ENCODE measurements at places on chromosomes 16 and 17.

- no peak for DNase-seq
These were observed 531.4 kb downstream of the CDH11 start for GRCh38 chr16:64590513-64590912.

DNA sequence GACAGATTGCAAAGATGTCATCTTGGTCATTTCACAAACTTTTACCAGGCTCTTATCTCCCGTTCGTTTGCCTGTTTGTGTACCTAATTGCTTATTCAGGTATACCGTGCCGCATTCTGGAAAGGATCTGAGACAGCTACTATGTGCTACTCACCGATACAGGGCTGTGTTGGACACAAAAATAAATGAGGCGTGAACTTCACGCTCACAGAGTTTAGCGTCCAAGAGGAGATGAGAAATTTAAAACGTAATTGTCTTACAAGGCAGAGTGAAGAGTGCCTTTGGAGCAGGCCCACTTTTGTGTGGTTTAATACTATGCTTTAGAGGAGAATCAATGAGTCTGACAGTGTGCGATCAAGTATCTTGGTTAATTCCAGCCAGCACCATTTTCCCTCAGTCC lies 26.7 kb downstream of the MAF start:
- no peak for DNase-seq

DNA sequence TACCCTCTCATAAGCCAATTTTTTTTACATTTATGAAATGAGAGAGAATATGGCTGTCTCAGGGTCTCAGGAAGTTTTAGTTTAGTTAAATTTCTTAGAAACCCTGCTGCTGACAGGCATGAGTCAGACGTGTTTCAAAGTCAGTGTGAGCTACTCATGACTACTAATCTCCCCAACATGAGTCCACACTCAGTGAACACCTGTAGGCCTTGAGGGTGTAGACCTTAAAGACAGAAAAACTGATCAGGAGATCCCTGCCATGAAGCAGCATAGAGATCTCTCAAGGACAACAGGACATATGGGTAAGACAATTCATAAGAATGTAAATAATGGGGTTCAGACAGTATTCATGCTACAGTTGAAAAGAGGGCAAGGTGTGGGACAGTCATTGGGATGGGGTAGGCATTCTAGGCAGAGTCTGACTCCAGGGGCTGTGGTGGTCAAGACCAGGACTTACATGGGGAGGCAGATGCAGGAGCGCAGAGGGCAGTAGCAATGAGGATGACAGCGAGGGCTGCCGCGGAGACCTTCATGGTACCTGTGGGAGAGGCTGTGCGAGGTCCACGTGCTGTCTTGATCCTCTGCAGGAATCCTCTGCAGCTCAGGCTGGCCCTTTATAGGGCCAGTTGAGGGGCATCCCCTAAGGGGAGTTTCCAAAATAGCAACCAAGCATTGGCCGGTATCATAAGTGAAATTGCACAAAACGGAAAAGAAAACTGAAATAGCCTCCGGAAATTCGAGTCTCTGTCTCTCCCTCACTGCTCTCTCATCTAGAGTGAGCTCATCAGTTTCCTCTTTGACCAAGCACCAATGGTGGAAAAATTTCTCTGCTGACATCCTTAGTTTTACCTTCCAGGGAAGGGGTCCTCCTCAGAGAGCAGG lies at the start of gene CCL5:
Gene CCL5, minus strand, starts transcription at position 588 of the 882 bp plus-strand sequence.
- DNase-seq: no peak

- DNase-seq: no peak
These were observed 29.2 kb downstream of the SNX20 start for GRCh38 chr16:50651835-50652438.

DNA sequence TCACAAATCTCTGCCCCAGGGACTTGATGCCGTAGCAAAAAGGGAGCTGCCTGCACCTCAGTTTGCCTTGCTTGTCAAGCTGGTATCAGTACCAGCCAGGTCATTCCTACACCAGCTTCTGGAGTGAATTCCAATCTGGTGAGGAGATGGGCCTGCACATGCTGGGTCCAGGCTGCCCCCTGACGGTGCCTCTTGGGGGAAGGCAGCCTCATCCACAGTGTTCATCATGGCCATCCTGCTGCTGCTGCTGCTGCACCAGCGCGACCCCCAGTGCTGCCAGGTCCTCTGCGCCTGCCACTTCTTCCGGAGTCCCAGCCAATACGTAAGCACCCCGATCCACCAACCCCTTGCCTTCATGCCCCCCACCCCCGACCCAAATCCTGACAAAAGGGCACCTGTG lies 8.3 kb downstream of the MRPL27 start:
- no peak for DNase-seq

DNA sequence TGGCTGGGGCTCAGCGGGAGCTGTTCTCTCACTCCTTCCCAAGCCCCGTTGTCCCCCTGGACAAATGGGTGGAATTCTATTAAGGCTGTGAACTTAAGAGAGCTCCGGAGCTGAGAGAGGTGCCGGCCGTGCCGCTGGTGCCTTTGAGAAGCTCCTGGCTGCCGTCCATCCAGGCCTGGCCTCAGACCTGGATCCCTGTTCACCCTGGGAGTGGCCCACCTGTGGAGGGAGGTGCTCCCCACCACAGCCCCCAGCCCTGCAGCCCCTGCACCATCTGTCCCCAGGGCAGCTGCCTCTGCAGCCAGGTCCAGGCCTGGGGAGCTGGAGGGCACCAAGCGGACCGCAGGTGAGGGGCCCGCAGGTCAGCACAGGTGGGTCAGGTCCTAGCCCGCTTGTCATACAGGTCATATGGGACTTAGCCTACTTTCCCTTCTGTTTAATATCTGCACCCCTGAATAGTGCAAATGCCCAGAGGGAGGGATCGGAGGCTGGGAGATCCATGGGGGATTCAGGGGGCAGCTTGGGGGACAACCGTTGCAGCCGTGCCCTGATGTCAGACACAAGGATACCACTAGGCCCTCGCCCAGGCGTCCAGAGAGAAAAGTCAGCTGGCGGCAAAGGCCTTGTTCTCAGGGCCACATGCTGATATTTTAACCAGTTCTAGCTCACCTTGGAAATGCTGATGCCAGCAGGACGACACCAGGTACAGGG lies 15.2 kb upstream of the METRNL start:
- DNase-seq: no peak

DNA sequence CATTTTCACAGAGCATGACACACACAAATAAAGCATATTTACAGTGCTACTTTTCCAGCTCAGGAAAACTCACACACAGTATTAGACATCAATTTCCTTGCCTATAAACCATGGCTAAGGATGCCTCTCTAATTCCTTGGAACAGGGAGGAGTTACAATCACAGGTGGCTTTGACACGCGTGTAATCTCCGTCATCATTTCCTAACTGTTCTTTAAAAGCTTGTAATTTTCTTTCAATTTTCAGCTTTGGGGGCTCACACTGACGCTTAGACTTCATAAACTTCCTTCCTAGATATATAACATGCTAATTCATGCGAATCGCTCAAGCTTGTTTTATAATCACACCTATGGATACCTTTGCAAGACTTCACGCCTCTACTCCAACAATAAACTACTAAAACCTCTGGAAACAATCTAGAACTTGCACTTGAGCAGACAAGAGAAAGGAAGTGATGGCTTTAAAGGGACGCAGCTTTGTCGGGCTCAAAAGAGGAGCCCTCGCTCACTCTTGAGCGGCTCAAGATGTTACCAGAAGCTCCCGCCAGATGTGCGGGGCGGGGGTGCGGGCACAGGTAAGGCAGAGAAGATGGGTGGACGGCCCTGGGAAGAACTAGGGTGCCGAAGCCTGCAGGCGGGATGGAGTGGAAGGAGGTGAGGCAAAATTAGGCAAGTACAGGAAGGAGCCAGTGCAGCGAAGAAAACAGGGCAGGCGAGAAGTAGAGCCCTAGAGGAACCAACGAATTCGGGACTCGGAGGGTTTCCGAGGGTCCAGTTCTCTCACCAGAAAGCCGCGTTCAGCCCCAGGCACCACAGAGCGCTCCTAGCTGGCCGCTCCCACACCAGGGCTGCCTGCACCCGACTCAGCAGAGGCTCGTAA lies 631 bp downstream of the RETREG3 start:
- DNase-seq: no peak

DNA sequence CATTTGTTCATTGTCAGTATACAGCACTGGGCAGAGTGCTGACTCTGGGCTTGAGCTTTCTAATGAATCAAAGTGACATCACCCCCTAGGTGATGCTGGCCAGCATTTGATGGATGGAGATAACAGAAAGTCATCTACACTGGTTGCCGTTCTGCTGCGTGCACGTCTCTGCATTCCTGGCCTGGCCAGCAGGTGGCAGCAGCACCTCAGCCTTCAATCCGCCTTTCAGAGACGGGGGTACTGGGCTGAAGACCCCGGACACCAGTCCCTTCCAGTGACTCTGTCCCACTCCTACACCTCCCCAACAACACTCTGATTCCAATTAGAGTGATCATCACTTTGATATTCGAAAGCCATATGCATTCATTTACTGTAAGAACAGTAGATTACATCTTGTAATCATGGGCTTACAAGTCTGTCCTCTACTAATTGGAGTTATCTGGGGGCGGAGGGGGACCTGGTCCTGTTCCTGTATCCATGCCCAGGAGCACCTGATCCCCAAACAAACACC lies 6.0 kb downstream of the CPSF4L start:
- peak; percentile 50 for DNase-seq

- no peak for DNase-seq
These were observed 42.4 kb upstream of the MTMR4 start for GRCh38 chr17:58556833-58557250.

- no peak for DNase-seq
These were observed 2.9 kb upstream of the DOK4 start for GRCh38 chr16:57489229-57489628.

DNA sequence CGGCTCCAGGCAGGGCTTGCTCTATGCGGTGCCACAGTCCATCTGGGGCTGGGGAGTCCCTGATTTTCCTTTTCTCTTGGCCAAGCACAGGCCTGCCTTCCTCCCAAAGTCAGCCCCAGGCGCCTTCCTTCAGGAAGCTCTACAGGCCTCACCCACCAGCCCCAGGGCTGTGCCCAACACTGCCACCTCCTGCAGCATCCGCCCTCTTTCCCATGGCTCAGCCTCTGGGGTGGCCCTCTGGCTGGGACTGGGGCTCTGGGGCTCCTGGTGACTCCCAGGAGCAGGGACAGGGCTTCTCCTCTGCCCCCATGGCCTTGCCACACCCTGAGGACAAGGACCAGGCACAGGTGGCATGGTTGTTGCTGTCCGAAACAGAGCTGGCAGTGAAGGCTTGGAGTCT lies 817 bp downstream of the ITGB4 start:
- no peak for DNase-seq

DNA sequence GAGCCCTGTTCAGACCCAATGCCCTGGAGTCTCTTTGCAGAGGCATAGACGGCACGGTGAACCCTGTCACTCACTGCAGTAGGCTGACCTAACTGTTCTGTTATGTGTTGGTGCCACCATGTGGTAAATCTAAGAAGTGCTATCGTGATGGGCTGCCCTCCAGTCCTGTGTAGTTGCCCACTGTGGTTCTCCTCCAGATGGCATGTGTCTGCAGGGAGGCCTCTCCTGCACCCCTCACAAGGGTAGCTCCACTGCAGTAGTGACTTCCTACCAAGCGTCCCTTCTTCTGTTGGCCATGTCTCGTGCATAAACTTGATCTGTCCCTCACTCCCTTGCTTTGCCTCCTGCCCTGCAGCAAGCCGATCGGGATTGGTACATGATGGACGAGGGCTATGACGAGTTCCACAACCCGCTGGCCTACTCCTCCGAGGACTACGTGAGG lies 5.8 kb downstream of the DHX38 start:
- DNase-seq: no peak

DNA sequence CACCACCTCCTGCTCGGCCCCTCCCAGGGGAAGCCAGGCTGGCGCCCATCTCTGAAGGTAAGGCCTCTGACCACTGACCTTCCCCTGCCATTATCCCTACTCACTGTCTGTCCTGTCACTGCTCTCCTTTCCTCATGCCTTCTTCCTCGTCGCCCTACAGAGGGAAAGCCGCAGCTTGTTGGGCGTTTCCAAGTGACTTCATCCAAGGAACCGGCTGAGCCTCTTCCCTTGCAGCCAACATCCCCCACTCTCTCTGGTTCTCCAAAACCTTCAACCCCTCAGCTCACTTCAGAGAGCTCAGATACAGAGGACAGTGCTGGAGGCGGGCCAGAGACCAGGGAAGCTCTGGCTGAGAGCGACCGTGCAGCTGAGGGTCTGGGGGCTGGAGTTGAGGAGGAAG lies 3.0 kb downstream of the COA3 start:
- DNase-seq: no peak

GRCh38 chr17:9571201-9571600 lies 4.4 kb downstream of the STX8 start:
- no peak for DNase-seq
